ENCODE measurements at places on chromosomes 16 and 17. TPM values are rescaled to one million over a fixed set of nuclear protein-coding genes. Genes with fewer than 3 reads are reported as not detected.

DNA sequence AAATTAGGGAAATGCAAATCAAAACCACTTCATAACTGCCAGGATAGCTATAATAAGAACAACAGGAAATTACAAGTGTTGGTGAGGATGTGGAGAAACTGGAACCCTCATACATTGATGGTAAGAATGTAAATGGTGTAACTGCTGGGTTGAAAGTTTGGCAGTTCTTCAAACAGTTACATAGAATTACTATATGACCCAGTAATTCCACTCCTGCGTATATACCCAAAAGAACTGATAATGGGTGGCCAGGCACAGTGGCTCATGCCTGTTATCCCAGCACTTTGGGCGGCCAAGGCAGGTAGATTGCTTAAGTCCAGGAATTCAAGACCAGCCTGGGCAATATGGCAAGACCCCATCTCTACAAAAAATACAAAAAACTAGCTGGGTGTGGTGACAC lies 4.5 kb upstream of the CMTM4 start:
- H3K4me1 ChIP-seq = no peaks in the 10 kb centered on the region
- H3K27ac ChIP-seq = no peak overlapping the region
- DNase-seq = no peak
- no peaks in the 10 kb centered on the region for H3K27me3 ChIP-seq

- H3K4me1 ChIP-seq = no peaks in the 10 kb centered on the region
- H3K27ac ChIP-seq = no peak overlapping the region
- no peak overlapping the region for H3K4me3 ChIP-seq
- no peaks in the 10 kb centered on the region for H3K27me3 ChIP-seq
These were observed 310.0 kb downstream of the CBLN1 start for GRCh38 chr16:48971571-48972077.

- H3K27me3 ChIP-seq = no peaks in the 10 kb centered on the region
- no peaks in the 10 kb centered on the region for H3K36me3 ChIP-seq
- H3K27ac ChIP-seq = no peak overlapping the region
- H3K4me3 ChIP-seq = no peak overlapping the region
- DNase-seq = no peak
These were observed 608.3 kb upstream of the SALL1 start for GRCh38 chr16:51759329-51759728.

DNA sequence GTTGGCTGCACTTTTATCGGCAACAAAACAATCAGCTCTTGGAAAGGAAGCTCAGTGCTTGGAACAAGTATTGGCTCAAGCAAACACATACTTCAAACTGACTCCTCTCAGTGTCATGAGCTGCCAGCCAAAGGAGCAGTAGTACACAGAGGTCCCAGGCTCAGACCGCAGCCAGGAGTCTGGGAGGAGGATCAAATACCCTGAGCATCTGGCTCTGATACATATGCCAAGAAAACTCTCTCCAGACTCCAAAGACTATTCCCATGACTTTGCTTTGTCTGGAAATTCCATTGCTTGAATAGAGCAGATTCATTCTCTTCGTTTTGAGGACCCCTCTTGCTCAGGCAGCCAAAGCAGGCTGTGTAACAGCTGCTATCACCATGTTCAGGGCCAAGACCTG lies 501.6 kb upstream of the PSMD7 start:
- H3K4me1 ChIP-seq = no peaks in the 10 kb centered on the region
- H3K36me3 ChIP-seq = no peaks in the 10 kb centered on the region
- H3K4me3 ChIP-seq = no peak overlapping the region
- no peak for DNase-seq

MRPS23 gene
- total RNA-seq = 100 TPM

DNA sequence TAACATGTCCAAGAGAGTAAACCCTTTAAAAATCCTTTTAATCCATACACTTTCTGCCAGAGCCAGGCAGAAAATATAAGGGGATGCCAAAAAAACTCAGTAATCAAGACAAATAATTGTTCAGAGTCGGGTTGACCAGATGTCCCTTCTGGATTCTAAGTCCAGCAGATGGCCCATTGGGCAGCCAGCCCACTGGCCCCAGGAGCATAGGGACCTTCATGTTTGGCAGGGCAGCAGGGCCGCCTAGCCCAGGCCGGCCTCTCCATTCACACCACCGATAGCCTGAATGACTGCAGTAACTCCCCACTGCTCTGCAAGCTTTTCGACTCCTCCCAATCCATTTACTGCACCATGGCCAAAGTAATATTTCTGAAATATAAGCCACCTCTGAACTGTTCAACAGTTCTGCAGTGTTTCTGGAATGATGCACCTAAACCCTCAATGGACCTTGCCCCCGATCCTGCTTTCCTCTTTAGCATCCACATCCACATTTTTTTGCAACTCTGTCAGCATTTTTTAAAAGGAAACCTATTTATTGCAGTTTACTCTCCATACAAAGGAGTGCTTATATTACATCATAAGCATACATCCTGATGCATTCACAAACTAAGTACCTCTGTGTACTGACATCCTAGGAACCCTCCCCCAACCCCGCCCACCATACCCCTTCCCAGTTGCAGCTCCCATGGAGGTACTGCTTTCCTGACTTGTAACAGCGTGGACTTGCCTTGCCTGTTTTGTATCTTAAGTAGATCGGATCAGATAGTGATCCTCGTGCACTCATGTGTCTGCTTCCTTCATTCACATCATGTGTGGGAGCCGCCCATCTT lies 46.4 kb downstream of the LDHD start:
- H3K27ac ChIP-seq = no peak overlapping the region
- DNase-seq = no peak
- peaks cover 5% of the 10 kb centered on the region for H3K4me1 ChIP-seq
- no peaks in the 10 kb centered on the region for H3K36me3 ChIP-seq
- H3K4me3 ChIP-seq = no peak overlapping the region

DNA sequence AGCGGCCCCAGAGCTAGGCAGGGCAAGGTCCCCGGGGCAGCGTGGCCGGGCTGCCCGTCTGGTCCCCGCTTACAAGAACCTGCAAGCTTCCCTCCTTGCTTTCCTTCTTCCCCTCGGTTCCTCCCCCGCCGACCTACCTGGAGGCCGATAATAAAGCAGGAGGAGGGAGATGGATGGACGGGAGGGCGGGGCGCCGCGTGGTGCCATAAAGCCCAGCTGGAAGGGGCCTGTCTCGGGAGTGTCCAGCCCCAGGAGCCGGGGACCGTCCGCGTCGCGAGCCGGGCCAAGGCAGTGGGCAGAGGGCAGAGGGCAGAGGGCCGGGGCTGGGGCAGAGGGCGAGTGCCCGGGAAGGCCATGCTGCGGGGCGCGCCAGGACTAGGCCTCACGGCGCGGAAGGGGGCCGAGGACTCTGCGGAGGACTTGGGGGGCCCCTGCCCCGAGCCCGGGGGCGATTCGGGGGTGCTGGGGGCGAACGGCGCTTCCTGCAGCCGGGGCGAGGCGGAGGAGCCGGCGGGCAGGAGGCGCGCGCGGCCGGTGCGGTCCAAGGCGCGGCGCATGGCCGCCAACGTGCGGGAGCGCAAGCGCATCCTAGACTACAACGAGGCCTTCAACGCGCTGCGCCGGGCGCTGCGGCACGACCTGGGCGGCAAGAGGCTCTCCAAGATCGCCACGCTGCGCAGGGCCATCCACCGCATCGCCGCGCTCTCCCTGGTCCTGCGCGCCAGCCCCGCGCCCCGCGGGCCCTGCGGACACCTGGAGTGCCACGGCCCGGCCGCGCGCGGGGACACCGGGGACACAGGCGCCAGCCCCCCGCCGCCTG lies at the start of gene BHLHA9:
TSS of gene BHLHA9 (plus strand) at position 235 of the 820 bp plus-strand sequence. CDS start at position 355, 120 bp downstream.
- H3K27me3 ChIP-seq = peaks cover 9% of the 10 kb centered on the region
- no peak within 1 kb of the TSS for H3K4me3 ChIP-seq
- peaks cover 10% of the 10 kb centered on the region for H3K4me1 ChIP-seq
- H3K36me3 ChIP-seq = no peaks in the 10 kb centered on the region
- H3K27ac ChIP-seq = no peak within 1 kb of the TSS

DNA sequence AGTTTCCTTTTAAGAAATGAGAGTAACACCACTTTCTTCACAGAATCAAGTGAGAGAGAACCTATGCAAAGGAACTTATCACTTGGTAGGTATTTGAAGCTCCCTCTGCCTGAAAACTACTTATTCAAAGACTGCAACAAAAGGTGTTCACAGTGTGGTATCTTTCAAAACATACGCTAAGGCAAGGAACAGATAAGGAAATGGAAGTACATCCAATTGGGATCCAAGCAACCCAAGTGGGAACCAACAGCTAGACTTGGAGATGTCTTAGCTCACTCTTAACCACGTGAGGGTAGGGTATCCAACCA lies 431 bp upstream of the PPM1E start:
- no peak for DNase-seq
- H3K4me3 ChIP-seq = peak overlapping the region; percentile 90
- no peaks in the 10 kb centered on the region for H3K27me3 ChIP-seq
- H3K27ac ChIP-seq = no peak overlapping the region
- H3K4me1 ChIP-seq = peaks cover 3% of the 10 kb centered on the region

VAT1L gene
- 0.09 TPM for total RNA-seq

CCL5 gene
- total RNA-seq = not detected

- no peak overlapping the region for H3K4me3 ChIP-seq
- H3K36me3 ChIP-seq = no peaks in the 10 kb centered on the region
- peaks cover 47% of the 10 kb centered on the region for H3K4me1 ChIP-seq
- no peaks in the 10 kb centered on the region for H3K27me3 ChIP-seq
These were observed 41.2 kb downstream of the PRKCA start for GRCh38 chr17:66343531-66344078.

- no peaks in the 10 kb centered on the region for H3K36me3 ChIP-seq
- no peak overlapping the region for H3K4me3 ChIP-seq
- no peaks in the 10 kb centered on the region for H3K27me3 ChIP-seq
- H3K27ac ChIP-seq = no peak overlapping the region
- DNase-seq = no peak
These were observed 81.8 kb downstream of the IRX3 start for GRCh38 chr16:54204756-54205155.

GRCh38 chr16:80615735-80616134 lies 74.9 kb downstream of the DYNLRB2 start:
- H3K4me3 ChIP-seq = no peak overlapping the region
- H3K27ac ChIP-seq = no peak overlapping the region
- H3K4me1 ChIP-seq = no peaks in the 10 kb centered on the region
- H3K27me3 ChIP-seq = no peaks in the 10 kb centered on the region
- no peak for DNase-seq

GRCh38 chr17:38322156-38322779 lies 21.5 kb downstream of the GPR179 start:
- DNase-seq = peak; percentile 58
- no peak overlapping the region for H3K4me3 ChIP-seq
- H3K36me3 ChIP-seq = no peaks in the 10 kb centered on the region

FBXO39 gene
- not detected for total RNA-seq

GRCh38 chr17:20066253-20066652 lies 57.1 kb downstream of the SPECC1 start:
- no peaks in the 10 kb centered on the region for H3K27me3 ChIP-seq
- no peaks in the 10 kb centered on the region for H3K36me3 ChIP-seq
- no peak overlapping the region for H3K4me3 ChIP-seq
- peaks cover 12% of the 10 kb centered on the region for H3K4me1 ChIP-seq

DNA sequence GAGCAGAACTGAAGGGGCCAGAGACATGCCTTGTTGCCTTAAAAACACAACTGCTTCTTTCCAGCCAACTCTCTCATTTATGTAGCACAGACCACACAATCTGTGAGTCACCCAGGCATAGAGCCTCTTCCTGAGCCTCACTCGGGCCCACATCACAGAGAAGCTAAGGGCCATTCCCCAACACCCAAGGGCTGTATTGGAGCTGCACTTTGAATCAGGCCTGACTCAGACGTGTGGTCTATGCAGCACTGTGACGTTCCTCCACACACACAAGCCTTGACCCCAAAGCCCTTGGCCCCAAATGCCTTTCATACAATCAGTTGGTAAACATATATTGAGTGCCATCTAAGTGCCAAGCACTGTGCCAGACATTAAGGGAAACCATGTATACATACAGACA lies 308.9 kb upstream of the DYNLRB2 start:
- no peaks in the 10 kb centered on the region for H3K4me1 ChIP-seq
- no peak overlapping the region for H3K27ac ChIP-seq
- H3K27me3 ChIP-seq = no peaks in the 10 kb centered on the region
- DNase-seq = no peak
- no peaks in the 10 kb centered on the region for H3K36me3 ChIP-seq
- no peak overlapping the region for H3K4me3 ChIP-seq

- no peak overlapping the region for H3K4me3 ChIP-seq
- H3K27ac ChIP-seq = peak overlapping the region; percentile 68
- DNase-seq = peak; percentile 36
- H3K36me3 ChIP-seq = no peaks in the 10 kb centered on the region
These were observed 237.7 kb downstream of the IRX3 start for GRCh38 chr16:54048586-54049495.

- H3K27me3 ChIP-seq = no peaks in the 10 kb centered on the region
- DNase-seq = peak; percentile 31
- H3K27ac ChIP-seq = no peak overlapping the region
- no peak overlapping the region for H3K4me3 ChIP-seq
- peaks cover 23% of the 10 kb centered on the region for H3K36me3 ChIP-seq
These were observed 9.1 kb downstream of the TFAP4 start for GRCh38 chr16:4263504-4264436.

HOXB3 gene
- total RNA-seq = 46.1 TPM

- H3K36me3 ChIP-seq = no peaks in the 10 kb centered on the region
- H3K27ac ChIP-seq = no peak overlapping the region
- H3K4me1 ChIP-seq = no peaks in the 10 kb centered on the region
These were observed 2.9 kb upstream of the SCIMP start for GRCh38 chr17:5237541-5238016.

DNA sequence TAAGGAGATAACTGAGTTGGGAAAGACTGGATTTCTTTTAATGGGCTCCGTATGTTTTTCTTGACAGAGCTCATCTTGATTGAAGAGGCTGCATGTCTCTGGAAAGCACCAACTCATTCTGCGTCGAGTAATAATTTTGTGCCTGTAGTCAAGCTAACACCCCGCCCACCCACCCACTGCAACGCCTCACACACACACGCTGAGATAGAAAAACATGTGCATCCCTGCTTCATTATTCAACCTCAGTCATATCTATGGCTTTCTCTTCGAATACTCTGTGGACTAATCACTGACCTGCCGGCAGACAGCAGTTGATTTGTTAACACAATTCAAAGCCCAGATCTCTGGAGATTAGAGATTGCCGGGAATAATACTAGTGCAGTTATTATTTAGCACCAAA lies 220.2 kb upstream of the TOM1L1 start:
- no peak overlapping the region for H3K27ac ChIP-seq
- H3K4me3 ChIP-seq = no peak overlapping the region
- H3K4me1 ChIP-seq = no peaks in the 10 kb centered on the region
- H3K36me3 ChIP-seq = no peaks in the 10 kb centered on the region
- DNase-seq = no peak

DNA sequence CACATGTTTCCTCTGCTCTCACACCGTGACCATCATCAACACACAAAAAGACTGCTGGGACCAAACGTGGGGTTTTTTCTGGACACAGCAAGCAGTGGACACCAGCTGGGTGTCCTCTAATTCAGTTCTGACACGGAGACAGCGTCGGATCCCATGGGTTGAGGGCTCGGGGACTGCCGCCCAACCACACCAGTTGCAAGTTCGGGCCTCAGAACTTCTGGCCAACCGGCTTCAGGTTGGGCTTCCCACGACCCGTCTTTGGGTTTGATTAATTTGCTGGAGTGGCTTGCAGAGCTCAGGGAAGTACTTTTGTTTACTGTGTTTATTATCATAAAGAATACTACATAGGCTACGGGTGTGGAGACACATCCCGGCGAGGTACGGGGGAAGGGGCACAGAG lies 97.8 kb downstream of the BANP start:
- no peak overlapping the region for H3K27ac ChIP-seq
- H3K4me3 ChIP-seq = no peak overlapping the region
- DNase-seq = no peak
- no peaks in the 10 kb centered on the region for H3K4me1 ChIP-seq
- no peaks in the 10 kb centered on the region for H3K36me3 ChIP-seq
- H3K27me3 ChIP-seq = no peaks in the 10 kb centered on the region

GRCh38 chr16:3690980-3691720 lies 26.2 kb downstream of the TRAP1 start:
- peaks cover 45% of the 10 kb centered on the region for H3K36me3 ChIP-seq
- H3K27me3 ChIP-seq = no peaks in the 10 kb centered on the region
- peaks cover 12% of the 10 kb centered on the region for H3K4me1 ChIP-seq

NPIPA5 gene
- total RNA-seq = 3.9 TPM

Measured in A673 (cell line).